ENCODE measurements at places on chromosomes 6 and 20. TPM values are rescaled to one million over a fixed set of nuclear protein-coding genes. Genes with fewer than 3 reads are reported as not detected.

- DNase-seq: no peak
These were observed 99.1 kb upstream of the IRAK1BP1 start for GRCh38 chr6:78768271-78768670.

DNA sequence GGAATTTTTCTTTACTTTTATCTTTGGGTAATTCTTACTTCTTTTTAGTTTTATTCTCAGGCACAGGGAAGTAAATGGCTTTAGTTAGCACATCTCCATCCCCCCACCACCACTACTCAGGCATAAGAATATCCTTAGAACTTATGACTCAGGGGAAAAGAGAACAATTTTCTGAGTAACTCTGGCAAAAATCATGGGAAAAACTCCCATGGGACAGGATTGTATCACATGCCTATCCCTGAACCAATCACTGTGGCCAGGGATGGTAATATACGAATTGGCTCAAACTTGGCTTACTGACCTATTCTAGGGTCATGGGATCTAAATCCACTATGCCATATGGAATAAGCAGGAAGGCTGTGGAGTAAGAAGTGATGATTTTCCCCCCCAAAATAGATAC is 339.1 kb downstream of the BTBD3 start:
- no peak for DNase-seq

- peak; percentile 23 for DNase-seq
These were observed 32.8 kb downstream of the APCDD1L start for GRCh38 chr20:58482416-58482815.

LGSN gene
- total RNA-seq: 0.13 TPM

DNA sequence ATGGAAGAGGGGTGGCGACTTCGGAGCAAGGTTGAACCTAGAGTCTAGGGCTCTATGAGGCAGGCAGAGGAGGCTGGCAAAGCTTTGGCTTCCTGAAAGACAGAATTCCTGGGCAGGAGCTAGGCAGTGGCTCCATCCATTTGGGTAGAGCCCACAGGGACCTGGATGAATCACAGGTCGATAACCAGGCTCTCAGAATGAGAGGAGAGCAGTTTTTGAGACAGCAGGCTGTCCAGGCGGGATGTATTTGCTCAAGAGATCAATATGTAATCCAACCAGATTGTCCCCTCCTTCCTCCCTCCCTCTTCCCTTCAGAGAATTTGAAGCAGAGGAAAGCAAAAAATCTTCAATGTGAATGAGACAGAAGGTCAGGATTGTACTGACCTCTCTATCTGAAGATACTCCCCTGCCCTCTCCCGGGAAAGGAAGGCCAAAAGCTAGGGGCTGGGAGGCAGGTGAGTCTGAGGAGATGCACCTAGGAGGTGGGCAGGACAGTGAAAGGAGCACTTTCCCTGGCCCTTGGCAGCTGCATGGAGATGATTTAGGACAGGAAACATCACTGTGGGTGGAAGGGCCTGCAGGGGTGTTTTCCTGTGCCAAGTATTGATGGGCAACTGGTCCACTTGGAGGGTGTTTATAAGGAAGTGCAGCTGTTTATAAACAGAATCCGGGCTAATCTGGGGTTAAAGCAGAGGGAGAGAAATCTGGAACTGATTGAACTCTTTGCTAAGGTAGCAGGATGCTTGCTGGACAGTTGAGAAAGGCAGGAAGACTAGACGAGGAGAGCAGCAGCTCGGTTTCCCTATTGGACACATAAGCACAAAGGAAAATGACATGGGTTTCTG is 212.4 kb upstream of the LRFN2 start:
- DNase-seq: no peak

Data from H9 (cell line).